ENCODE measurements at places on chromosomes 5 and 9.

DNA sequence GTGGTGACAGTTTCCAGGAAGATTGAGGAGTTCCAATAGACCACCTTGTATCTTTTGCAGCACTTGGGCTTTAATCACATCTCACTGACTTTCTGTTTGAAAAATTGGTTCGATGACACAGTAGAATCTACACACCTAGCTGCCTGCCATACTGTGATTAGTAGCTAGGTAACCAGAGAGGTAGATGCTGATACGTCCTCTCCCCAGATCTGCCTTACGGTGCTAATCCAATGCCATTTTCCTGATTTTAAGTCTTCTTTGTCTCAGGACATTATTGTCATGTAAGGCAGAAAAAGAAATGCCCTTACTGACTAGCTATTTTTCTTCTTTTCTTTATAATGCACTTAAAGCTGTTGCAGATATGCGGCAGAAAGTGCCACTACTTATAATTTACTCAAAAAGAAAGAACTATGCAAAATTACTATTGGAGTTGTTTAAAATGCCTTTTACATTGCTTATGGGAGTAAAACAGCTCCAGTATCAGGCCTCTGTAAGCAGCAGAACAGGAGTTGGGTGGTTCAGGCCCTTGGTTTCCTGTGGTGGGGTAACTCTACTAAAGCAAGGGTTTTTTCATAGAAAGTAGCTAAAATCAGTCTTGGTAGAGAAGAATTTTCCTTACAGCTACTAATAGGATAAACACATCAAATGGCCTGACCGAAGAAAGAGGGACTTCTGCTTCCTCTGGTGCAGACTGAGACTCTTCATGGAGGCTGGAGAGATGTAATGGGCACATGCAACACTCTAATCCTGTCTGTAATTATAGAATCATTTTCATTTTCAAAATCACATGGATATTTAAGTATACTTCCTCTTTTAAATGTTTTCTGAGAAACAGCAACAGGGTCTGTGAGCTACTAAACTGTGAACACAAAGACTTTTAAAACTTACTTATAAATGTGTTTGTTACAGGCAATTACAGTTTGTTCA, 177.2 kb downstream of the MAPKAP1 start:
- no peak for DNase-seq

GRCh38 chr5:37182667-37183066, 66.5 kb downstream of the CPLANE1 start:
- no peak for DNase-seq

DNA sequence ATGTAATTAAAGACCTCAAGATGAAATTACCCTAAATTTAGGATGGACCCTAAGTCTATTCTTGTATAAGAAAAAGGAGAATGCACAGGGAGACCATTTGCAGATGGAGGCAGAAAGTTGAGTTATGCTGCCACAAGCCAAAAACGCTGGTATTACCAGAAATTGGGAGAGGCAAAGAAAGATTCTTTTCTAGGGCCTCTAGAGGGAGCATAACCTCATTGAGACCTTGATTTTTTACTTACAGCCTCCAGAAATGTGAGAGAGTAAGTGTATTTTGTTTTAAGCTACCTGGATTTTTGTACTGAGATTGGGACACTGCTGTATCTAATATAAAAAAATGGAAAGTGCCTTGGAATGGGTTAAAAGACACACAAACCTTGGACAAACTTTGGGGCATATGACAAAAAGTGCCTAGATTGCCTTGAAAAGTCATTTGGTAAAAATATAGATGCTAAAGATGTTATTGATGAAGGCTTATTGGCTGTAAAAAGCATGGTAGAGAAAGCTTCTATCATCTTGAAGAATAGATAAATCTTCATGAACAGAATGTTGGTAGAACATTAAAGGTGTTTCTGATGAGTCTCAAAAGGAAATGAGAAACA, 174.7 kb upstream of the PRDM9 start:
- no peak for DNase-seq

GRCh38 chr5:165173651-165174050, 1668.2 kb downstream of the MAT2B start:
- DNase-seq: no peak

- DNase-seq: peak; percentile 31
Observed at GRCh38 chr9:536597-537511, 304.6 kb upstream of the DMRT1 start.

DNA sequence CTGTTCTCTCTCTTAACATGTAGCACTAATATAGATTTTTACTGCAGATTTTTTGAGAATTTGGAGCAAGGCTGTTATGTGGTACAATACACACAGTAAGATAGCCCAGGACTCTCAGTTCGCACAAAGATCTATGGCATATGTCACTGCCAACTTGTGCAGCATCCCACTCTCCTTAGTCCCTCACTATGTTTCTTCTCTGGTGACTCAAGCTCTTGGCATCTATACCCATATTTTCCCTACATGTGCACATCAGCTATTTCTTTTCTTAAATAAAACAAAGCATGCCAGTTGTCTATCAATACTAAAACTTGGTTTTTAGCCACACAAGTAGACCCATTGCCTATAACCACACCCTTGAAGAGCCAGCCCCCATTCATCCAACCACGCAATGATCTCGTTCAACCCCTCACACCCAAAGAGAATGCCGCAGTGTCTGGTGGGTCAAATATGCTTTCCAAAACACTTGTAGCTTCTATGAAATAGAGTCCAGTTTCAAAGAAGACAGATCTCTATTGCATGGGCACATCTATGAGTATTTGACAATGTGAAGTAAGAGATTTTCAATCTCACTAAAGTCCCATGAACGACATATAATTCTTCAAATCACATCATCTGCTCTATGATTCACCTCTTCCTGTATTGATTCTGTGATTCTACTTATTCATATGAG, 18.2 kb upstream of the IL7R start:
- no peak for DNase-seq

DNA sequence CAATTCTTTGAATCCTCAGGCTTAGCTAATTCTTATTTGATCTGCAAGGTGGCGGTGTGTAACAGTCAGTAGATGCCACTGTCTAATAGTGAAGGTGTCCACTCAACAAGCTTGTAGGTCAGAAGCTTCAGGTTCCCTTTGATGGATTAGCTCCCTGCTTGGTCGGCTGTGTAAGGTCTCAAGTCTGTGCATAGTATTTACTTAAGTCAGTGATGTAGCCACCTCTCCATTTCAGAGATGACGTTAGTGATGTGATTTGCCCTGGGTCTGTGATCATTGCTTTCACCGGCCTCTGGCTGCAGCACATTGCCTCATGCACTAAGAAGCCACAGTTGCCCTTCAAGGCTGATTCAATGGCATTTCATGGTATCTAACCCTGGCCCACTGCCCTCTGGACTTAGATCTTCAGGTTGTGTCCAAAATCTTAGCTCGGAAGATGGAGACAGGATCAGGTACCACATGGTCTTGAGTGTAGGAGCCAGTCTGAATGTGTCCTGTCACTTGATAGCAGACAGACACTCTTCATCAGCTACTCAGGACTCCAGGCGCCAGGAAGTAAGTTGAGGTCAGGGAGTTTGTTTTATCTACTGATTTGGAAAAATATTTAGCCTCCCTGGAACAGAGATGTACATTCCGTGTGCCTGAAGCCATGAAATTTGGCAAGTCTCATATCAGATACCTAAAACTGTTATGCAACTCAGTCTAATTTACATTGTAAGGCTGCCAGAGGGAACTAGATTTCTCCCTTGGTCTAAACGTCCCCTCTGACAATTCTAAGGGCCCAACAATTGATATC, 42.9 kb downstream of the SUB1 start:
- DNase-seq: no peak

DNA sequence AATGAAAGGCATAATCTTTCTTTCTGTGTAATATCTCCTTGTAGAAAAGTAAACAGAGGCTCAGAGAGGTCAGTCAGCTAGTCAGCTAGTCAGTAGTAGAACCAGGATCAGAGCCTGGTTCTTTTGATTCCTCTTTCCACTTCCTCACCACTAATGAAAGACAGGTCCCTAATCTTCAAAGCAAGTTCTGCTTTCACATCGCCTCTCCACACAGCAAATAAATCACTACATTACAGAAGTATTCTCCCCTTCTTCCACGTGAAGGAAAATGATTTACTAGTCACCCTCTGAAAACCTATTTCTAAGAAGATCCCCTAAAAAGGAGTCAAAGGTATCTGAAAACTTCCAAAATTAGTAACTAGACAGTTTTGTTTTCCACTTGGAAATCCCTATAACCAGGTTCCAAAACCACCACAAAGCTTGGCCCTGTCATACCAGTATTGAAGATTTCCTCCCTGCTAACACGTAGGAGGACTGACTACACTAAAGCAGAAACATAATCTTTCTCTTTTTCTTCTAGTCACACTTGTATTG, 140.5 kb upstream of the TARS1 start:
- no peak for DNase-seq

DNA sequence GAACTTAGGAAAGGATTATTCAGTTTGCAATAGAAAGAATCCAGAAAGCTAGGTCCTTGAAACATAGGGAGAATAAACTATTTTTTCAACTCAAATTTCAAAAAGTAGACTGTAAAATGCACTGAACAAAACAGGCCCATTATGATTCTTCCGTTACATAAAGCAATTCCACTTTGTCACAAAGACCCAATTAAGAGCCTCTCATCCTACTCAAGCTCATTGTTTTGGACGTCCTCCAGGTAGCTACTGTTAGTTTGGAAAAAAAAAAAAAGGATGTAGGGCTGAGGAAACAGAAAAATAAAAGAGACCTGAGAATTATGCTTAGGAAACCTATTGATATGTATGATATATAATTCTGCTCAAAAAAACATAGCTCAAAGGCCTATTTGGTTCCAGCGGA, 74.0 kb downstream of the DIRAS2 start:
- no peak for DNase-seq

GRCh38 chr5:133643365-133643764, 31.0 kb upstream of the FSTL4 start:
- DNase-seq: no peak

DNA sequence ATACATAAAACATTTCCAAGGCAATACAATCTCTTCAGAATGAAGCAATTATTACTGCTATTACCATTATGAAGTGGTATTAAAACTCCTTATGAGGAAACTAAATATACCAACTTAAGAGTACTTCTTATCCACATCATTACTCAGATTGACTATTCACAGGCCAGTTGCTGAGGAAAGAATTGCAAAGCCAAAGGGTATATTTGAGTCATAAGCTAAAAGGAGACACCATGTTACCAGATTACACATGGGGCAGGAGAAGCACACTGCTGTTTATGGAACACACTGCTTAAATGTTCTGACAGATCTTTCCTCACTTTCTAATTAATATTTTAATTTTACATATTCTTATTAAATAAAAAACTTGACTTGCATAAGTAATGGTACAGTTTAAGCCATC, 1726.4 kb upstream of the NUDT12 start:
- DNase-seq: no peak

DNA sequence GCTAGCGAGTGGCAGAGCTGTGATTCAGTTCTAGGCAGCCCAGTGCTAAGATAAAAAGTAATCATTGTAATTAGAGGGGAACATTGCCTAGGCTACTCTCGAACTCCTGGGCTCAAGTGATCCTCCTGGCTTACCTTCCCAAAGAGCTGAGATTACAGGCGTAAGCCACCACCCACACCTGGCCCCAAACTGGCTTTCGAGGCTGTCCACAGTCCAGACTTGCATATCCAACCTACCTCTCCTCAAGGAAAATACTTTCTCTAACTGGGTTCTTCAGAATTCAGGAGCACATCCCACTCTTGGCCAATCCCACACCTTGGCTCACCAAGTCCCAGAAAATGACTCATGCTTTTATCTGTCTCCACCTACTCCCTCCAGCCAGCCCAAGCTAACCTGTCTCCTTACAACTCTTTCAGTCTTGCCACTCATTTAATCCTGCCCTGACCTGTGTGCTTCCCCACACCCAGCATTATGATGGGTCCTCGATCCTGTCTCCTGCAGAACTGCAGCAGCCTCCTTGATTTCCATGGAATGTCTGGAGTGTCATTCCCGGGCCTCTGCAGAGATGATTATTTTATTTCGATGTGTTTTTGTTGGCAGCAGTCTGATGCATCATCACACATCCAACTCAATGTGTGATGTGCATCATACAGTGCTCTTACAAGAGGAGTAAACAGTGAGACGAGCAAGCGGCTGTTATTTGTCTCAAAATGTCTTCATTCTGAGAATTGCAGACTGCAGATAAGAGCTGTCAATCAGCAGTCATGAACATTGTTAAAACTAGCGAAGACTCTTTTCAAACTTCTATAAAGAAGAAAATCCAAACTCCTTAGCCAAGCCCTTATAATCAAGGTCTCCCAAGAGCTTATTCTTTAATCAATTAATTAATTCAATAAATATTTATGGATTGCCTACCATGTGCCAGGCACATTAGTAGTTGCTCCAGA, 167.3 kb downstream of the SEC61B start:
- DNase-seq: no peak

GRCh38 chr9:104635456-104635855, 17.5 kb upstream of the OR13C9 start:
- no peak for DNase-seq

GRCh38 chr5:172570594-172571334, 70.3 kb upstream of the NEURL1B start:
- DNase-seq: no peak

GRCh38 chr5:39648085-39648847, 223.5 kb upstream of the DAB2 start:
- DNase-seq: no peak

GRCh38 chr5:140253985-140254384, 48.9 kb downstream of the PFDN1 start:
- no peak for DNase-seq

DNA sequence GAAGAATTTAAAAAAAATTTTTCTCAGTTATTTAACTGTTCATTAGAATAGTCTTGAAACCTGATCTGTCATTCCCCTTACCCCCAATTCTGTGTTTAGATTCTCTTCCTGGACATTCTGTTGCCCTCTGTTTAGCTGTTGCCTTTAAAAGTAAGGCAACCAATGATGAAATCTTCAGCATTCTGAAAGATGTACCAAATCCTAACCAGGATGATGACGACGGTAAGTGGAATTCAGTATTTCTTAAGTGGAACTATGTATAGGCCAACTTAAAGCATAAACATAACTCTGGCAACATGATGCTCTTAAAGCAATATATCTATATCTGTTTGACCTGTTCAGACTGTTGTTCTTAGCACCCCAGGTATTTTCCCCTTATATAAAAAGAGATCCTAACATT, 27.2 kb downstream of the NCBP1 start:
- no peak for DNase-seq

- no peak for DNase-seq
Observed at GRCh38 chr9:130024597-130024994, 18.4 kb downstream of the FNBP1 start.

DNA sequence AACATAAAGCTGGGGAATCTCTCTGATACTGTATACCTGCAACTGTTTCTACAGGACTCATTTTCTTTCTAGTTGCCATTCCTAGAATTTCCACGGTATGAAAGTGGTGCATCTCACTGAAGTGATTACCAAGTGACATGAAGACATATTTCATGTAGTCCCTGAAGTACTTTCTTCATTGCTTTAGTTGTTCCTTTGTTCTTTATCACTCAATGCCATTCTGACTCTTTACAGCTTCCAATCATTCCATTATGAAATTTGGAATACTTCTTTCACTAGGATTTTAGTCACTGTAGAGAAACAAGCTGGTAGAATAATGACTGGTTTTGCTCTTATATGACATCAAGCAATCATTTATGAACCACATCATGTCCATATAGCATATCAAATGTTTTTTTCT, 645.1 kb downstream of the CDH18 start:
- DNase-seq: no peak
